ENCODE measurements at places on chromosomes 6 and 20.

DNA sequence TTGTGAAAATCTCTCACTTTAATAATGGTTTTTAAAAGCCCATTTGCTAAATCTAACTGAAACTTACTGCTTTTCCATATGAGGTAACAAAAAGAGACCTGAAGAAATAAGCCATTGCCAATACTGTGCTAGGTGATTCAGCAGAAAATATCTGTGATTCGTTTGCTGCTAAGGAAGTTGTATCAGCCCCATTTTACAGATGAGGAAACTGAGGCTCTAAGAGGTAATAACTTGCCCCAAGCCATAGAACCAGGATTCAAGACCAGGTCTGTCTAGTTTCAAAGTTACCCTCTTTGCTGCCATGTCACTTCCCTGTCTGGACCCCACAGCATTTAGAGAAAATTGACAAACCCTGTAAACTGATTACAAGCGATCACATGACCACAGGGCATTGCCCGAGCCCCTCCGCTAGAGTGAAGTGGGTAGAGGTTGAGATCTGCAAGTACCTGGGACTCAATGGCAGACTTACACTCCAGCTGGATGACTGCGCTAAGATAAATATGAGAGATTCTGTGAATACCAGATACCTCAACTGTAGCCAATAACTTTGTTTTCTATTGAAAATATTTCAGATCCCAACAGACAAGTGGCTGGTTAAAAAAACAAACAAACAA lies 69.3 kb downstream of the TNFRSF21 start:
- DNase-seq: no peak

DNA sequence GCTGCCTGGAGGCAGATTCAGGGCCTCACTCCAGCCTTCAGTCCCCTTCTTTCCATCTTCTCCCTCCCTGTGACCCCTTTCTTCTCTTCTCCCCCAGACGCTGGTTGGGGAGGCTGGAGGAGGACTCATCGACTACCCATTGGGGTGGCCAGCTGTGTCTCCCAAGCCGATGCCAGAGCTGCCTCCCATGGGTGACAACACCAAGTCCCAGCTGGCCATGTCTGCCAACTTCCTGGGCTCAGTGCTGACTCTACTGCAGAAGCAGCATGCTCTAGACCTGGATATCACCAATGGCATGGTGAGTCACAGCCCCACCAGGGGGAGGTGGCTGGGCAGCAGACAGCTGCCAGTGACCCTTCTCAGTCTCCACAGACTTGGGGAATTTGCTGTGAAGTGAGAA lies 12.9 kb downstream of the BPIFB4 start:
- no peak for DNase-seq

DNA sequence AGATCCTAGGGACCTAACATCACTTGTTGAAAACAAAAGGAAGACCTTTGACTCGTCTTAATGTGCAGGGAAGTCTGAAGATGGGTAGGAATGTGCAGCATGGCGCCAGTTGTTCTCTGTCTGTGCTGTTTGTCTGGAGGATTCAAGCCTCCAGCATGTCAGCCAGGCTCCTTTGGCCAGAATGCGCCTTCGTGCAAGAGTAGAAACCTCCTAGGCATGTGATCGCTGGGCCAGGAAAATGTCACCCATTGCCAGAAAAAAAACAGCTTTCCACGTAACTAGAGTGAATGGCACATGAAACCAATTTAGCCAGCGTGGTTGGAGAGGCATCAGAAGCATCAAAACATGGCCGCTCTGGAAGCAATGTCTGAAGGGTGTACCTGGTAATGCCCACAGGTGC lies 132.7 kb downstream of the EDN1 start:
- no peak for DNase-seq

- no peak for DNase-seq
Observed at GRCh38 chr6:143958839-143959399, 49.1 kb downstream of the PLAGL1 start.

DNA sequence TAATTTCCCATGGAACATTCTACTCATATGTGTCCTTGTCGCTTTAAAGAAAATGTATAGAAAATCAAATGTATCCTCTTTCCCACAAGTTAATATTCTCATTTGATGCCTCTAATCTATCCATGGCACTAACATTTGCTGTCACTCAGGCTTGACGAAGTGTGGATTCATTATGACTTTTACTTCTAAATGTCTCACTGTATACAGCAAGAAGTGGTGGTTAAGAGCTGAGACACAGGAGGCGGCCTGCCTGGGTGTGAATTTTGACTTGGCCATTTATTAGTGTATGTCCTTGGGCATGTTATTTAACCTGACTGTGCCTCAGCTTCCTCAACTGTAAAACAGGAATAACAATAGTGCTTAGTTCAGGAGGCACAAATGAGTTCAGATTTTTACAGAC lies 70.0 kb downstream of the TRMT6 start:
- DNase-seq: no peak

DNA sequence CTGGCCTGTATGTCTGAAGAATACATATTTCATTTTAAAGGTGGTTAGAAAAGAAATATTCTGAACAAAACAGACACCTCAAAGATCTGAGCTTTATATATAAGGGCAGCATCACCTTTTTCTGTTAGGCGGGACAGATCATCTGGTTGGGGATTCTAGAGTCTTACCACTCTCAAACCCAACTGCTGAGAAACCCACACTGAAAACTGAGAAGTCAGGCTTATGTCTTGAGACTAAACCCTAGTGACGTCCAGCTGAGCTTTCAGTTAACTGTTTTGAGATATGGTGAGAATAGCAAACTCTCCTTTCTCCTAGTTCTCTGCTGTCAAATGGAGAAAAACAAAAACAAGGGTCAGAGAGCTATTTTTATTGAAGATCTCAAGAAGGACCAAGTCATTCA lies 63.7 kb upstream of the CCN6 start:
- DNase-seq: no peak

- no peak for DNase-seq
Observed at GRCh38 chr6:156601152-156602065, 175.8 kb upstream of the ARID1B start.

DNA sequence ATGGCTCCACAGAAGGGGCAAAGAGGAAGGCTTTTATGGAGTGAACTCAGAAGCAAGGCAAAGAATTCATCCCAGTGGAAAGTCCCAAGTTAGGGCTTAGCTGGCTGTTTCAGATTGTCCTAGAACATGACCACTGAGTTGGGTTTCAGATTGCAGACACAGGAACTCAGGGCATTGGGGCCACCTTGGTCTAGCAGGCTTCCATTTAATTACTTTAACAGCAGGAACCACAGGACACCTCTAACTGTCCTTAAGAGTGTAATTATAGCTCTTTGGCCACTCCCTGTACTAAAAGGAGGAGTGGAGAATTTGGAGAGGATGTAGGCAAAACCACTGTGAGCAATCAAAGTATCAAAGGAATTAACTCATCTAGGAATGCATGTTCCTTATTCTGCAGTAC lies 150.6 kb upstream of the AGPAT4 start:
- DNase-seq: no peak

DNA sequence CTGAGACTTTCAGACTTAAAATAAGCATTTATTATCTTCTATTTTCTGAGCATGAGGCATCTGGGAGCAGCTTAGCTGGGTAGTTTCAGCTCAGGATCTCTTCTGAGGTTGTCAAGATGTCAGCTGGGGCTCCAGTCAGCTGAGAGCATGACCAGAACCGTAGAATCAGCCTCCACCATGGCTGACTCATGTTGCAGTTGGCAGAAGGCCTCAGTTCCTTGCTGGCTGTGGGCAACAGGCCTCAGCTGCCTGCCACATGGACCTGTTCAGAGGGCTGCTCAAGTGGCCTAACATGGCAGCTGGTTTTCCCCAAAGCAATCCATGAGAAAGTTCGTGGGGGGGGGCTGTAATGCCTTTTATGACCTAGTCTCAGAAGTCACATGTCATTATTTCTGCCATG lies 142.3 kb downstream of the LY86 start:
- no peak for DNase-seq

DNA sequence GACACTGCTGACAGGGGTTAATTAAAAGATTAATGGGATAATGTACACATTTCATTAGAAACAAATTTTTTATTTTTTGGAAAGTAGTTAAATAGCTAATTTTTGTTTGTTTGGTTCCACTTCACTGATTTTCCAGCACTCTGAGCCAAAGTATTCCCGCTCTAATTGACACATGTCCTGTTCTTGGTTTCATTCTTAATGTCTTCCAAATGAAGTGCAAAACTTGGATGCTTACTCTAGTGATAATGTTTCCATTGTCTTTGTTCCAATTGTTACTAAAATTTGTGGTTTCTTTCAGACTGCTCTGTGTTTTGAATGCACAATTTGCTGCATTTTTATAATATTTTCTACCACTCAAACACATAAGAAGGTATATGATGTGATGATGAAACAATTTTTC lies 794.3 kb downstream of the PHF3 start:
- DNase-seq: no peak

DNA sequence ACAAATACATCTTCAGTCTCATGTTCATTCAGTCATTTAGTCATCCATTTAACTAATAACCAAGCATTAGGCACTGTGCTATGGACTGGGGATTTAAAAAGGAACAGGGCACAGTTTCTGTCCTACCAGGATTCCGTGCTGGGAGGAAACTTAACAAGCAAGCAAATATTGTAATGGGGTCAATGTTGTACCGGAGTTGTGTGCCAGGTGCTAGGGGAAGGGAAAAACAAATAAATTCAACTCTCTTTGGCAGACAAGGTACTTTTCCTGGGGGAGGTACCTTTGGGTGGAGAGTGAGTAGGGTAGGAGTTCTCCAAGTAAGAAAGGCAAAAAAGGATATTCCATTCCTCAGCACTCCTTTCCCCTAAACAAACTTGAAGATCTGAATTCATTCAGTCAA lies 90.3 kb downstream of the OLIG3 start:
- DNase-seq: no peak

GRCh38 chr6:20665290-20665689 lies 131.0 kb downstream of the CDKAL1 start:
- DNase-seq: no peak

GRCh38 chr6:69980624-69981023 lies 114.3 kb downstream of the COL19A1 start:
- no peak for DNase-seq

GRCh38 chr6:44356487-44356886 lies 14.0 kb downstream of the SPATS1 start:
- no peak for DNase-seq

DNA sequence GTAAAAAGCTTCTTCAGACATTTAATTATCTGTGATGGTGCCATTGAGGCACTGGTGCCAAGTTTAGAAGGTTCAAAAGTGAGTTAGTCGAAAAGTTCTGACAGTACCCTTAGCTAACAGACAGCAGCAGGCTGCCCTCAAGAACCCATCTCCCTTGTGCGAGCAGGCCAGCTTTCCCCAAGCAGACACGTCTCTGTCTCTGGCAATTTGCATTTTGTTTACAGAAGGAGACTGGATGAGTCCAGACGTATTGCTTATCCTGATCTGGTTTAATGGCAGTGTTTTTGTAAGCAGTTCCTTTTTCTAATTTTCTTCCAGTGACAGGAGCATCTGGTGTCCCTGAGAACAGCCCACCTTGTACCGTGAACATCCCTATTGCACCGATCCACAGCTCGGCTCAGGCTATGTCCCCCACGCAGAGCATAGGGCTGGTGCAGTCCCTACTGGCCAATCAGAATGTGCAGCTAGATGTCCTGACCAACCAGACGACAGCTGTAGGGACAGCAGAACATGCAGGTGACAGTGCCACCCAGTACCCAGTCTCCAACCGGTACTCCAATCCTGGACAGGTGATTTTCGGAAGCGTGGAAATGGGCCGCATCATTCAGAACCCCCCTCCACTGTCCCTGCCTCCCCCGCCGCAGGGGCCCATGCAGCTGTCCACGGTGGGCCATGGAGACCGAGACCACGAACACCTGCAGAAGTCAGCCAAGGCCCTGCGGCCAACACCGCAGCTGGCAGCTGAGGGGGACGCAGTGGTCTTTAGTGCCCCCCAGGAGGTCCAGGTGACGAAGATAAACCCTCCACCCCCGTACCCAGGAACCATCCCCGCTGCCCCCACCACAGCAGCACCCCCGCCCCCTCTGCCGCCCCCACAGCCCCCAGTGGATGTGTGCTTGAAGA lies 58.3 kb upstream of the TMEM181 start:
- no peak for DNase-seq

GRCh38 chr20:36728986-36729385 lies 16.9 kb downstream of the NDRG3 start:
- DNase-seq: no peak
